ENCODE measurements at places on chromosomes 6 and 20. TPM values are rescaled to one million over a fixed set of nuclear protein-coding genes. Genes with fewer than 3 reads are reported as not detected.
A peak's percentile ranks its signal among the peaks of the same experiment; 100 is the strongest.

RAB23 gene
- polyA plus RNA-seq = 42.0 TPM

MOG gene
- not detected for polyA plus RNA-seq

DNA sequence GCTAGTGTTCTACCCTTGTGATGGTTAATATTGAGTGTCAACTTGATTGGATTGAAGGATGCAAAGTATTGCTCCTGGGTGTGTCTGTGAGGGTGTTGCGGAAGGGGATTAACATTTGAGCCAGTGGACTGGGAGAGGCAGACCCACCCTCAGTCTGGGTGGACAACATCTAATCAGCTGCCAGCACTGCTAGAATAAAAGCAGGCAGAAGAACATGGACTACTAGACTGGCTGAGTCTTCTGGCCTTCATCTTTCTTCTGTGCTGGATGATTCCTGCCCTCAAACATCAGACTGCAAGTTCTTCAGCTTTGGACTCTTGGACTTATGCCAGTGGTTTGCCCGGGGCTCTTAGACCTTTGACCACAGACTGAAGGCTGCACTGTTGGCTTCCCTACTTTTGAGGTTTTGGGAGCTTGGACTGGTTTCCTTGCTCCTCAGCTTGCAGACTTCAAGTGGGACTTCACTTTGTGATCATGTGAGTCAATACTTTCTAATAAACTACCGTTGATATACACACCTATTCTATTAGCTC is 50.1 kb downstream of the SDHAF4 start:
- DNase-seq = no peak

GRCh38 chr6:165260462-165260861 is 48.9 kb downstream of the C6orf118 start:
- DNase-seq = no peak

MYB gene
- polyA plus RNA-seq = 5.7 TPM

PTPRT gene
- 0.53 TPM for polyA plus RNA-seq

GRCh38 chr6:39092124-39092523 is 22.9 kb downstream of the SAYSD1 start:
- no peak for DNase-seq

- DNase-seq = no peak
These were observed 169.0 kb upstream of the GJE1 start for GRCh38 chr6:141963543-141964295.

DNA sequence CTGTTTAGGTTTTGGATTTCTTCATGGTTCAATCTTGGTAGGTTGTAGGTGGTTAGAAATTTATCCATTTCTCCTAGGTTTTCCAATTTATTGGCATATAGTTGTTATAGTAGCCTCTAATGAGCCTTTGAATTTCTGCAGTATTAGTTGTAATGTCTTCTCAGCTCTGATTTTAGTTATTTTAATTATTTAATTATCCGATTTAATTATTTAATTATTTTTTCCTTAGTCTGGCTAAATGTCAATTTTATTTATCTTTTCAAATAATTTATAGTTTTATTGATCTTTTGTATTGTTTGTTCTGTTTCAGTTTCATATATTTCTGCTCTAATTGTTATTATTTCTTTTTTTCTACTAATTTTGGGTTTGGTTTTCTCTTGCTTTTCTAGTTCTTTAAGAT is 28.1 kb upstream of the SOX4 start:
- no peak for DNase-seq

GRCh38 chr6:130694606-130695005 is 132.6 kb upstream of the SMLR1 start:
- DNase-seq = no peak

DNA sequence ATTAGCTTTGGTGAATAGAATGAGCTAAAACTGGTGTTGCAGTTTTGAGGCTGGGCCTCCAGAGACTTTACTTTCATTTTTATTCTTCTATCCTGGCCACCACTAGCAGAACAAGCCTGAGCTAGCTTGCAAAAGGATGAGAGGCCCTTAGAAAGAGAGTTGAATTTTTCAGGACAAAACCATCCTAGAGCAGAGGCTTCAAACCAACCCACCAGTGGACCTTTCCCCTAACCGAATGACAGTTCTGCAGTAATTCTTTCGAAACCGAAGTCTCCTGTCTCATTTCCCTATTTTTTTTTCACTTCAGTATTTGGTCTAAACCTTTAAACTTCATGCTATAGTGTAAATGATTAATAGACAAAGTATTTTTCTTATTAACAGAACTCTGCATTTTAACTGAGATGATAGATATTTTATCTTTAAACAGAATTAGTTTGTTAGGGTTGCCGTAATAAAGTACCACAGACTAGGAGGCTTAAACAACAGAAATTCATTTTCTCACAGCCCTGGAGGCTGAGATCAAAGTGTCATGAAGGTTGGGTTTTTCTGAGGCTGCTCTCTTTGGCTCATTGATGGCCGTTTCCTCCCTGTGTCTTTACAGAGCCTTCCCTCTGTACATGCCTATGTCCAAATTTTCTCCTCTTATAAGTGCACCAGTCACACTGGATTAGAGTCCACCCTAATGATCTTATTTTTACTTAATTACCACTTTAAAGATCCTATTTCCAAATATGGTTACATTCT is 80.6 kb upstream of the PAK5 start:
- no peak for DNase-seq

- DNase-seq = no peak
These were observed 1567.8 kb upstream of the DEFB115 start for GRCh38 chr20:29689411-29690225.

- no peak for DNase-seq
These were observed 800.6 kb downstream of the DHX35 start for GRCh38 chr20:39762716-39763115.

DEFB112 gene
- polyA plus RNA-seq = not detected

- DNase-seq = no peak
These were observed 126.9 kb downstream of the LY86 start for GRCh38 chr6:6715465-6715864.

- no peak for DNase-seq
These were observed 7.9 kb upstream of the SDCBP2 start for GRCh38 chr20:1336699-1337367.

GRCh38 chr6:87705070-87705691 is 3.1 kb upstream of the AKIRIN2 start:
- DNase-seq = no peak

GRCh38 chr6:46410334-46410953 is 80.8 kb downstream of the RCAN2 start:
- peak; percentile 68 for DNase-seq

CCN5 gene
- polyA plus RNA-seq = 0.28 TPM

THEMIS gene
- polyA plus RNA-seq = 0.08 TPM

GRCh38 chr6:112503091-112503596 is 156.0 kb downstream of the RFPL4B start:
- no peak for DNase-seq

DNA sequence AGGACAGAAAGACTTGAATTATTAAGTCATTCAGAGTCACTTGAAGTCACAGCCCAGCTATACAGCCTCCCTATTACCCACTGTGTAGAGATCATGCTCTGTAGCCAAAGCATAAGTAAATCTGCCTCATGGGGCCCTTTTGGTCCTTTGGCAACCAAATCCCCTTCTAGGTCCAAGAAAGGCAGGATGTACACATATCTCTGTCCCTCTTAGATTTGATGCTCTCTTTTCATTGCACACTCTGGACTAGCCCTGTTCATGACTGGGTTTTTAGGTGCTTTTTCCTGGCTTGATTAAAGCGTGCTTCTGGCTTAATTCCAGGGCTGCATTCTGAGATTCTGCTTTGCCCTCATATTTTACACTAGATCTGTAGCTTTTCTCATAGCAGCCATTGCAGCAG is 296.8 kb downstream of the TENT5A start:
- no peak for DNase-seq

DNA sequence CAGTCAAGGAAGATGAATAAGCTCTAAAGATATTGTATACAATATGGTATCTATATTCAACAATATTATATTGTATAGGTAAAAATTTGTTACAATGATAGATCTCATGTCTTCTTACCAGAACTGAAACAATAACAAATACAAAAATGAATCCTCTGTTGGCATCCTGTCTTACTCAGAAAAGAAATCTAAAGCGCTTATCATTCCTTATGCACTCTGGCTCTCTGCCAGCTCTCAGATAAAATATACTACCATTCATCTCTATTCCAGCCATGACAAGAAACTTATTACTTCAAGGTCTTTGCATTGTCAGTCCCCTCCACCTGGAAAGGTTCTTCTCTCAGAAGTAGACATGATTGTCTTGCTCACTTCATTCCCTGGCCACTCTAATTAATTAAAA is 138.6 kb downstream of the THEMIS start:
- no peak for DNase-seq

DNA sequence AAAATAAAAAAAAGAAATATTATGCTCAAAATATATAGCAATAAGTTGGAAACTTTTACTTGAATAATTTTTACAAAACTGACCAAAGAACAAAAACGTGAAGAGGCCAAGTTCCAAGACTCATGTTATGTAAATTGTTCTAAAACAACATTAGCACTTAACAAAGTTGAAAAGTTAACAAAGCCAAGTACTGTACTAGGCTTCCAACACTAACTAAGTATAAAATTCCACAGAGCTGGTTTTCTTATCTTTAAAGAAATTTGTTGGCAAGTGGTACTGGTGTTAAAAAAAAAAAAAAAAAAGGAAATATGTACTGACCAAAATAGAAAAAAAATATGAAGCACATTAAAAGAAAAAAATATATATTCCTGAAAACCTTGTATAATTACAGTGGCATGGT is 127.8 kb downstream of the SLC16A10 start:
- no peak for DNase-seq

GHRH gene
- polyA plus RNA-seq = not detected

- DNase-seq = no peak
These were observed 265.8 kb downstream of the TAF4 start for GRCh38 chr20:61799928-61800327.

DNA sequence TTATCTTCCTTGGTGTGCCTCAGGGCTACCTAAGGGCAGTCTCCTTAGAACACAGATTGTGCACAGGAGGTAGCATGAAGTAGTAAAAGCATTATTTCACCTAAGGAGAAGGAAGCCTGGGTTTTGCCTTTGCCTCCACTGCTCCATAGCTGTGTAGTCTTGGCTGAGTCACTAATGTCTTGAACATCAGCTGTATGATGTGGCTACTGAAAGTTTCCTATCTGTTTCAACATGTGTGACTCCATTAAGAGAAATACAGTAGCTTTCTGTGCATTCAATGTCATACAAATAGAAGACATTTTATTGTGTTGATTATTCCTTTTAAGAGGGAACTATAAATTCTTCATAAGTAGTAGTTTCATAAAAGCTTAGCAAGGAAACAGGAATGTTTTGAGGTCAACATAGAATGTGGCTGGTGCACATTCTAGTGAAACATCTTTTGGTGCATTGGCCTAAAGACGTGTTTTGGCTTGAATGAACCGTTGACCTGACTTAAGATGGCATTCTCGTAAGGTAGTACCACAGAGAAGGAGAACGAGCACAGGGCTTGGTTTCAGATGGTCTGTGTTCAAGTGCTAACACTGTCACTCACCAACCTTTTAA is 70.6 kb downstream of the CTNNBL1 start:
- DNase-seq = no peak

GRCh38 chr20:24199501-24199900 is 210.9 kb upstream of the GGTLC1 start:
- DNase-seq = peak; percentile 19

GRCh38 chr6:43060034-43060754 is 763 bp downstream of the KLC4 start:
- DNase-seq = no peak

DNA sequence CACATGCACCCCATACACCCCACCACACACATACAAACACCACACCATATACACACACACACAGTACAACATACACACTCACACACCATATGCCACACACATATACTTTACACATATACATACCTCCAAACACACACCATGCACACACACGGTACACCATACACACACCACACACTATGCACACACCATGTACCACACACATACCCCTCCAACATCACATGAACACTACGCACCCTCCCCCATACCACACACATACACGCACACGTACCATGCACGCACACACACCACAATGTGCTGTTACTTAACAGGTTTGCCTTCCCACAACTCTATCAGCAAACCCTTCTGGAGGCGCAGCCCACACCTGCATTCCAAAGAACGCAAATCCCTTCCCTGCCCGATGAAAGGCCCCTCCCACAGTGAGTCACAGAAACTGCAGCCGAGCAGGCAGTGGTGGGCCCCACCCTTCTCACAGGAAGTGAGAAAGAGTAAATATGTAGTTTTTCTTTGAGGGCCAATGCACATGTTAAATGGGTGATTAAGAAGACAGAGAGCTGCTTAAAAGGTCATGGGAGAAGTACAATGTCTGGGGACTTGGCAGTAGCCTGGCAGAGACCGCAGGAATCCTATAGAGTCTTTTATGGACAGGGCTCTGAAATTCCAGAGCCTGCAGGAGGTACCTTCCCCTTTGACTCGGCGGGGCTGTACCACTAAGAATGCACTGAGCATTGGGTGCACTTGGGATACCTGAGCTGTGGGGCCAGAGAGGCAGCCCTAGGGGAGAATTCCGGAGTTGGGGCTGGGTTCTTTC is 34.1 kb upstream of the EZR start:
- DNase-seq = peak; percentile 83

ADGRB3 gene
- polyA plus RNA-seq = 5.9 TPM

DNA sequence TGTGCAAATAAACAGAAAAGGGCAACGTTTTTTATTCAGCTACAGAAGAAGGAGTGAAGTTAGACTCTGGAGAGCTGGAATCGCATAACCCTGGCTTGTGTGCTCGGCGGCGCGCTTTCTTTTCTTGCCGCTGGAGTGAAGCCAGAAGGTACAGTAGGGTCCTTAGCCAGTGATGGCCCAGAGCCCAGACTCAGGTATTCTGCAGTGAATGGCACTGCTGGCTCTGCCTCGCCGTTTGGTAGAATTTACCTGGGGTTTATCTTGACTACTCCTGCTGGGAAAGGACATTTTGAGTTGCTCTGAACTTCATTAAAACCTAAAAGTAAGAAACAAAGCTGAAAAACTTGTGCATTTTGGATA is 56.9 kb upstream of the TIAM2 start:
- no peak for DNase-seq

DNA sequence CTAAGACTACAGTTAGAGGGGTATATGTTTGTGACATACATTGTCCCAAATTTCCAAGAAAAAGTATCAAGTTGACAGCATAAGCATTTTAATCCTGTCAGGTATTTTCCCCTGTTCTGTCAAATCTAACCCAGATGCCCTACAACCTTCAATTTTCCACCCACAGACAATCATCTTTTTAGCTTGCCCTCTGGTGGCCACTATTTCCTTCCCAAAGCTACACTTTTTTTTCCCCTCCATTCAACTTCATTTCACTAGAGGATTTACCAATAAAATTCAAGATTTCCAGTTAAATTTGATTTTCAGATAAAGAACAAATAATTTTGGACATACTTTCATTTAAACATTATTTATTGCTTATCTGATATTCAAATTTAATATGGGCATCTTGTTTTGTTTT is 286.6 kb downstream of the TENT5A start:
- DNase-seq = no peak

GRCh38 chr6:147392917-147393625 is 115.4 kb upstream of the SAMD5 start:
- no peak for DNase-seq

GRCh38 chr20:36815454-36816091 is 42.0 kb upstream of the DSN1 start:
- DNase-seq = no peak

DNA sequence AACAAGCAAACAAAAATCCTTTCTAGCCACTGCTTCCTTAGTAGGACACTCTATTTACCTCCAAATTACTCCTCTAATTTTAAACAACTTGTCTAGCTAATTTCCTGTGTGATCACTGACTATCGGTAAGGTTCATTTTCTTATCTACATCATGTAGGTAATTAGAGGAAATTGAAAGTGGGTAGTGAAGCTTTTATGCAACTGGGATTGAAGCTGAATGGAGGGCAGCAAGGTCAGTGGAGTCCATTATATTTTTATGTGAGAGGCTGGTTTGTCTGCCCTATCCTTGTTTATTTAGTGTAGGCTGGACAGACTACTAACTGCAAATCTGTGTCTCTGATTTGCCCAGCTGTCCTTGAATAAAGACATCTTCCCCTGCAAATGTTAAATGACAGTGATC is 88.5 kb upstream of the SIM1 start:
- no peak for DNase-seq
